ENCODE measurements at places on chromosomes 13 and 19. TPM values are rescaled to one million over a fixed set of nuclear protein-coding genes. Genes with fewer than 3 reads are reported as not detected.

DLL3 gene
- 2.4 TPM for total RNA-seq

ZNF100 gene
- total RNA-seq, result 29.0 TPM

BORA gene
- 16.5 TPM for total RNA-seq

NKG7 gene
- not detected for total RNA-seq

DNA sequence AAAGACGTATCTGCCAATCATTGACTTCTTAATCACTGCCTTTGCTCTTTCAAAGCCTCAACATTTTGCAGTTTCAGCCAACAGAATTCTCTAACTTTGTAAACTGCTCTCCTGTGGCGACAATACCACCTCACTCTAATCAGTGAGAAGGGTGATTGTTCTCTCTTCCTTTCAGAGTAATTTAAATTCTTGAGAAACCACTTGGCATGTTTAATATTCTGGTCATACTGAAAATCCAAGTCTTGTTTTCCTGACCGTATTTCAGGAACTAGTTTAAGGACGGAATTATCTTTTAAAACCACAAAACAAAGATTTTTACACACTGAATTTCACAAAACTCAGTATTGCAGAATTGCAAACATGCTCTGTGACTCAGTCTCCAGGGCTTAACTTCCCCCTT, 5.2 kb upstream of the CDC16 start:
- H3K4me1 ChIP-seq, result peaks cover 16% of the 10 kb centered on the region
- H3K36me3 ChIP-seq, result no peaks in the 10 kb centered on the region

DNA sequence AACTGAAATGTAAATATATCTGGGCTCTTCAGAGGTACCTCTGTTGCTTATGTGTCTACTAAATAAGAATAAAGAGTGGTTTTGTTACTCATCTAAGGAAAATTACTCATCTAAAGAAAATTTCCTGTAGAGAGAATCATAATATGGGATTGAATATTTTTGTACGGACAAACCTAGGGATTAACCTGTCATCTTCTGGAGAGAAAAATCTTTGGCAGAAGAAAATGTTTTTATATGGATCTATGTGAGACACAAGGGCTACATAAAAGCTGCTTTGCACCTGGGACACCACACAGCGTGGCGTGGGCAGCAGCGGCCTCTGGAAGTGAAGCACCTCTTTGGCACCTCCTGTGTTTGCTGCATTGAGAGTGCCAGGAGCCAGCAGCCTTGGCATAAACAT, 242.9 kb upstream of the DACH1 start:
- H3K27me3 ChIP-seq, result no peaks in the 10 kb centered on the region
- H3K36me3 ChIP-seq, result peaks cover 2% of the 10 kb centered on the region
- no peaks in the 10 kb centered on the region for H3K4me1 ChIP-seq
- no peak overlapping the region for H3K27ac ChIP-seq
- H3K4me3 ChIP-seq, result no peak overlapping the region
- no peak for DNase-seq

DNA sequence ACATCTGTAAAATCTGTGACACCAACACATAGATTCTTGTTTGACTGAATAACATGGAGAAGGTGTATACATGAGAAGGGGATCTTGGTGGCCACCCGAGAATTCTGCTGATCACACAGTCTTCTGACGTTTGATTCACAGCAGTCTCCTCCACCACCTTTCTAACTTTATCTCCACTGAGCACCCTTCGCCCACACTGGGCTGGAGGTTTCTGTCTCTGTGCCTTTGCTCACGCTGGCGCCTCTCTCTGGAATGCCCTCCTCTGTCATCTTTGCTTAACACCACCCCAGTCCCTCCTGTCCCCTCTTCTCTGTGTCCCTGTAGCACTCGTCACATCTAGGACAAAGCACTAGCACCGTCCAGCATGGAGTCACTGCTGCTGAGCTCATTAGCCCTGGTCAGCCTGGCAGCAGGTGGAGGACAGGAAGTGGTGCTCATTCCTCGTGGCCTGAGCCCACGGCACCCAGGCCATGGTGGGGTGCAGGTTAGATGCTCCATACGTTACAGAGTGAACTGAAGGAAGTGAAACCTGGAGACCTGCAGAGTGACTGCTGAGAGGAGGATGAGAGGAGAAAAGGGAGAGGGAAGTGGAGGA, 384.6 kb downstream of the UQCRFS1 start:
- DNase-seq, result no peak
- no peaks in the 10 kb centered on the region for H3K36me3 ChIP-seq
- H3K27me3 ChIP-seq, result no peaks in the 10 kb centered on the region
- peaks cover 5% of the 10 kb centered on the region for H3K4me1 ChIP-seq

- no peaks in the 10 kb centered on the region for H3K4me1 ChIP-seq
- H3K4me3 ChIP-seq, result no peak overlapping the region
- DNase-seq, result no peak
- H3K36me3 ChIP-seq, result no peaks in the 10 kb centered on the region
- no peaks in the 10 kb centered on the region for H3K27me3 ChIP-seq
Measured at GRCh38 chr13:29081036-29081435, 260.9 kb downstream of the MTUS2 start.

DNA sequence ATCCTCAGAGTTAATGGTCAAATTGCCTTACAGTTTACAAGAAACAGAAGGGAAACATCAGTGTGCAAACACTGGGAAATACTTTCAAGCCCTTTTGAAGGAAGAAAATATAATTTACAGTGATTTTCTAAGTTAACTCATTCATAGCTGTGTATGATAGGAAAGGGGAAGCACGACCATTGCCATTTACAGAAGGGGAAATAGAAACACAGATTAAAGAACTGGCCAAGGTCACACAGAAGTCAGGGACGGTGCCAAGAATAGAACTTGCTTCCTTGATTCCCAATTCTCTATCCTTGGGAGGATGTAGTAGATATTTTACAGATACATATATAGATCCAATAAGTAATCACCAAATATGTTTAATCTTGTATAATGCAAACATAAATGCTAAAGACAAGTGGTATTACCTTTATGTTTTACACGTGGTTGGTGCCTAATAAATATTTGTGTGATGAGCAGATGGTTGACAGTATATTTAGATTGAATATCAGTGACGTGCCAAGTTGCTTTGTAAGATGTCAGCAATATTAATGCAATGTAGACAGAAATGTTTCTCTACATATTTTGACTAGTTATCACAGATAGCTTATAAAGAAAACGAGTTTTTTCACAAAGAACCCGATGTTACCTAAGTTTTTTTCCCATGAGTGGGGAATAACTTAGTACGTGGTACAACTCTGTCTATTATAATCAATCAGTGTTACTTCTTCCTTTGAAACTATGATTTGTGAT, 73.1 kb downstream of the FLT1 start:
- no peak overlapping the region for H3K4me3 ChIP-seq
- H3K27me3 ChIP-seq, result no peaks in the 10 kb centered on the region
- H3K36me3 ChIP-seq, result peaks cover 47% of the 10 kb centered on the region
- H3K4me1 ChIP-seq, result no peaks in the 10 kb centered on the region
- H3K27ac ChIP-seq, result no peak overlapping the region
